Naive thymus-derived CD4-positive, alpha-beta T cell (primary cell): ENCODE measurements at places on chromosomes 3 and 15. TPM values are rescaled to one million over a fixed set of nuclear protein-coding genes. Genes with fewer than 3 reads are reported as not detected.

- DNase-seq = no peak
Measured at GRCh38 chr3:189982321-189982945, 138.3 kb downstream of the P3H2 start.

DNA sequence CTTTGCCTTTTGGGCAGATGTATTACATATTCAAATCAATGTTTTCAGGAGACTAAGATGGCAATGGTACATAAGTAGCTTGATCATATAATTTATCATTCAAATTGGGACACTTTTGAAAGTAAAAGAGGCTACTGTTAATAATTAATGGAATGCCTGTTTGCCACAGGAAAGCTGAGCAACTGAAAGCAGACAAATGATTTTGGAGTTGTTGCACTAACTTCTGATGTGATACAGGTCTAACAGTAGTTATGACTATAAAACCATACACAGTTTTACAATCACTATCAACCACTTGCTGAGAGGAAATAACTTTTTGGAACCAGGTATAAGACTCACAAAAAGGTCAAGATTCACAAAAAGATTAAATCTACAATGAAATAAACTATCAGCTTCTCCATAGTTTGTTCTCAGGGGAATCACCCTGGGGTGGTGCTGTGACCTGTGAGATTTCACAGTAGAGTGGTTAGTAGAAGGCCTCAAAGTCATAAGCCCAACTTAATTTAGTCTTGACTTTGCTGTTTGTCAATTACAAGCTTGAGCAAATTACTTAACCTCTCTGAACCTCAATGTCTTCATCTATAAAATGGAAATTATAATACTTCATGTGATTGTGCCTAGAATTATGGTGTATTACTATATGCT is 42.7 kb downstream of the HHLA2 start:
- DNase-seq = no peak

GRCh38 chr3:44334326-44334725 is 4.2 kb upstream of the TCAIM start:
- DNase-seq = no peak

- DNase-seq = no peak
Measured at GRCh38 chr3:81816473-81817250, 55.2 kb upstream of the GBE1 start.

DNA sequence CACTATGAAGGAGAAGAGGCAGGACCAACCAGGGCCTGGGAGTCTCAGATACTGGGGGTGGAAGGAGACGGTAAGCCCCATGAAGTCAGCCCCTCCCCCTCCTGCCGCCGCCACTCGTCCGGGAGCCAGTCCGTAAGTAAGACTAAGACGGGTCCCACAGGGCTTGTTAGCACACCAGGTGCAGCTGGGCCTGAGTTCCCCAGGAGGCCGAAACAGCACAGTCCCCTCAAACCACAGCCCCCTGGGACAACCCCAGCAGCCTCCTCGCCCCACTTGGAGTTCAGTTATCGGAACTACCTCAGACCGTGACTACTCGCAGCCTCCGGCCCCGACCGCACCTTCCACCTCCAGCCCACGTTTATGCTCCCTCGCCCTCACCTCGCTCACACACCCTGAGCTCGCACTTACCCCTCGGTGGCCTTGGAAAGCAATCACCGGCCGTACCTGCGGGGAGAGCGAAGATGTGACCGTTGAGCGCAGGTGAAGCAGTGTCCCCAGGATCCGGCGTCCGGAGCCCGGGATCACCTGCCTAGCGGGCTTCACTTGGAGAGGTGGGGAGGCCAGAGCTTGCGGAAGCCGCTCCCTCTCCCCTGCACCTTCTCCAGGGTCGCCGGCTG is 557 bp downstream of the ELL3 start:
- no peak for DNase-seq

AGTR1 gene
- total RNA-seq = not detected
